ENCODE measurements at places on chromosomes 11 and 22.

- DNase-seq: no peak
These were observed 31.8 kb downstream of the ARHGAP1 start for GRCh38 chr11:46668480-46669085.

DNA sequence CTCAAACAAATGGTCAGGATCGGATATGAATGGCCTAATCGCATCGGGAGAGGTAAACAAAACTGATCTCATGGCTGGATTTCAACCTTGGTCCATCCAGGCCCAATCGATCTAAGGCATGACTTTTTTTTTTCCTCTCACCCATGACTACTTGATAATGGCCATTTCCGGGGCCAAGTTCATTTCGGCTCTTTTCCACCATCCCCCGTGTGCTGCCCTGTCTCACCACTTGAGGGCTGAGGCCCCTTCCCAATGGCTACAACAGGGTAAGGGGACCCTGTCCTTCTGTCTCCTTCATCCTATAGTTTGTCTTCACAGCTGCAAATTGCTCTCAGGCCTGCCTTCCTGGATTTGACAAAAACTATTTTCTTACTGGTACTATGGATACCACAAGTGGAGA lies 26.7 kb downstream of the GRAP2 start:
- DNase-seq: no peak

- no peak for DNase-seq
These were observed 11.0 kb upstream of the CCDC34 start for GRCh38 chr11:27373856-27374602.

GRCh38 chr22:25484521-25485315 lies 79.8 kb upstream of the GRK3 start:
- no peak for DNase-seq

GRCh38 chr11:121321614-121322243 lies 29.2 kb downstream of the SC5D start:
- DNase-seq: peak; percentile 35

DNA sequence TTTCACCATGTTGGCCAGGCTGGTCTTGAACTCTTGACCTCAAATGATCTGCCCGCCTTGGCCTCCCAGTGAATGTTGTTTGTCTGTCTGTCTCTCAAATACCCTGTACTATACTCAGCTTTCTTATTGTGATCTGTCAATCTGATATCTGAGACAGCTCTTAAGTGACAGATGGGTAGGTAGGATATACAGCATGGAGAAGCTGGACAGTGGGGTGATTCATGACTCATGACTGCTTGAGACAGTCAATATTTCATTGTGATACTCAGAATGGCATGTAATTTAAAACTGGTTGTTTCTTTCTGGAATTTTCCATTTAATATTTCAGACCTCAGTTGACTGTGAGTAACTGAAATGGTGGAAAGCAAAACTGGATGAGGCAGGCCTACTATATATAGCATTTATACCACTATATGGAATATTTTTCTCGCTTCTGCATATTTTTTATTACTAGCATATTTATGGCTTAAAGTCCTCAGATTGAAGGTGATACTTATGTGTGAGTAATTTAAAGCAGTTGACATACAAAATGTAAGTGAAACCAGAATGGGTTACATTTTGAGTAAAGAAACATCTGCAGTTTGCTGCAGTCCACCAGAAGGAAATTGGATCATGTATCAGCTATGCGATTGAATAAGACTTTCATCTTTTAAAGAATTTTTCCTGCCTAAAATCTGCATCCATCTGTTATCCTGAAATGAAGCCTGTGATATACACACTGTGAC lies 22.3 kb downstream of the ARHGAP42 start:
- DNase-seq: peak; percentile 45

DNA sequence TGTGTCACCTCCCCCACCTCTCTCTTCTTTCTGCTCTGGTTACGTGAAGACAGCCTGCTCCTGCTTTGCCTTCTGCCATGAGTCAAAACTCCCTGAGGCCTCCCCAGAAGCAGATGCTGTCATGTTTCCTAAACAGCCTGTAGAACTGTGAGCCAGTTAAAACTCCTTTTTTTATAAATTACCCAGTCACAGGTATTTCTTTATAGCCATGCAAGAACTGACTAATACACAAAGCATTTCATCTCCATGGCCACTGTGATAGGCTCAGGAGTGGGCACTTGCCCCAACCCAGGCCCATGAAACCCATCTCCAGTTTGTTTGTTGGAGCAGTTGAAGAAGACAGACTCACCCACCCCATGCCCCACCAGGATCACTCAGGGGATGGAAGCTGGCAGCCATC lies 253.3 kb upstream of the ISX start:
- DNase-seq: no peak

GRCh38 chr11:111561306-111561705 lies 20.8 kb downstream of the LAYN start:
- no peak for DNase-seq

DNA sequence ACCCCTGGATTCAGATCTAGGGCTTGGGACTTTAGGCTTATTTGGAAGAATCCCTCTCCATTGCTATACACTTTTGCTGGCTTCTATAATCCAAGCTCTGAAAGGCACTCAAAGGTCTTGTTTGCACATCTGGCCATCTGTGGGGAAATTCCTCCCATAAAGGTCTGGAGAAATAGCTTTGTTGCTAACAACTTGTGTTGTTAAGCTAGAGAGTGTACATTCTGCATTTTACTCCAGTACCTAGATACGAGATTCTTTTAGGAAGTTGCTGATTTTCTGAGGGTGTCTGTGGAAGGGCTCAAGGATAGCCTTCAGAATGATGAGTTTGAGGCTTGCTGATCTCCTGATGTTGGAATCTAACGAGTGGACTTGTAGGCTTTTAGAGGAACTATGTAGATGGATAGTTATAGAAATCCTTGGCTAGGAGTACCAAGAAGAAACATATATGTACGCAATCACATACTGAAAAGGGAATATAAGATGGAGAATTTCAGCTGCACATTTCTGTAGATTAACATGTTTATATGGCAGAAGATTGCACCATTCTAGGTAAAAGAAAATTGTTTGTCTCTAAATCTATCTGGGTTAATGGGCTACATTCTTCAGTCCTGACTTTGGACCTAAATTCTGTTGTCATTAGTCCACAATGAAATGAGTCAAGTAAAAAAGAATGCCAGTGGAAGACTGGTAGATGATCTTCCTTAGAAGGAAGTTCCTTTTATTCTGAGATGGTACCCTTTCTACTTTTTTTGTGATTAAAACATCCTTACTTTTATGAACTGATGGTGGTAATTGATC lies 51.0 kb downstream of the UBASH3B start:
- DNase-seq: no peak

DNA sequence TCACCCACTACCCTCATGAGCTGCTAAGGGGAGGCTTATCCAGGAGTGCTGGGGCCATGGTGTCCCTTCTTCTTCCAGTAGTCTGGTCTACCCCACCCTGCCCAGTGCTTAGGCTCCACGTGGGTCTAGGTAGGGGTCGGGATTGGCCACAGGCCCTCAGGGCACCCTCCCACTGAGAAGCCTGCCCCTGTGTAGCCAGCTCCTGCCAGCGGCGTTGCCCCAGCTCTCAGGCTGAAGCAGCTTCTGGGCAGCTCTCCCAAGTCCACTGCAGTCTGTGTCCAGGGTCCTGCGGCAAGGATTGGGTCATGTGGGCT lies 24.0 kb upstream of the RIC3 start:
- DNase-seq: no peak

- no peak for DNase-seq
These were observed 68.5 kb downstream of the SHANK2 start for GRCh38 chr11:71183878-71184277.

- DNase-seq: peak; percentile 26
These were observed 15.6 kb downstream of the TBC1D10A start for GRCh38 chr22:30310881-30311771.

DNA sequence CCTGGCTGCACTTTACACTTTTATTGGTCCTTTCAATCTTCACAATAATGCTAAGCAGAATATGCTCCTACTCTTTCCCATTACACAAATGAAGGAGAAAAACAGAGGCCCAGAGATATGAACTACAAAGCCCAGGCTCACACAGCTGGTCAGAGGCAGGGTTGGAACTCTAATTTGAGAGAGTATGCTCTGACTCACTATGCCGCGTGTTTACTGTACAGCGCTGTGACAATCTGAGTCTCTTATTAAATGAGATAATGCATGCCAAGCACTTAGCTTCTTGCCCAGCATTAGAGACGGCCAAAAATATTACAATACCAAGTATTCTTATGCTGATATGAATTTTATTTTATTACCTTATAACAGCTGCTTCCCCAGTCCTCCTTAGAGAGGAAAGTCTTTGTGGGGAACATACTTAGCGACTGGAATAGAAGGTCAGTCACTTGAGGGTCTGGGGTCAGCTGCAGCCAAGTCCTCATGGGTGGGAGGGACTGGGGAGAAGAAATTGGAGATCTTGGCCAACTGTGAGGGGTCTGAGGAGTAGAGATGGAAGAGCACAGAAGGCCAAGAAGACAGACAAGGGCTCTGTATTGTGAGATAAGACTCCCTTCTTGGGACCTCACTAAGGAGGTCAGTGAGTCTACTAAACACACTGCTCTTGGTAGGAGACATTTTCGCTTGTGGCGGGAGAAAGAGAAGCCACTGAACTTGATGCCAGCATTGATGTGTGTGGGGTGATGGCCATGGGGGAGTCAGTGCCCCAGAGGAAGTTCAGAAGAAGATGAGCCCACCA lies 150.8 kb upstream of the TIMP3 start:
- DNase-seq: no peak

DNA sequence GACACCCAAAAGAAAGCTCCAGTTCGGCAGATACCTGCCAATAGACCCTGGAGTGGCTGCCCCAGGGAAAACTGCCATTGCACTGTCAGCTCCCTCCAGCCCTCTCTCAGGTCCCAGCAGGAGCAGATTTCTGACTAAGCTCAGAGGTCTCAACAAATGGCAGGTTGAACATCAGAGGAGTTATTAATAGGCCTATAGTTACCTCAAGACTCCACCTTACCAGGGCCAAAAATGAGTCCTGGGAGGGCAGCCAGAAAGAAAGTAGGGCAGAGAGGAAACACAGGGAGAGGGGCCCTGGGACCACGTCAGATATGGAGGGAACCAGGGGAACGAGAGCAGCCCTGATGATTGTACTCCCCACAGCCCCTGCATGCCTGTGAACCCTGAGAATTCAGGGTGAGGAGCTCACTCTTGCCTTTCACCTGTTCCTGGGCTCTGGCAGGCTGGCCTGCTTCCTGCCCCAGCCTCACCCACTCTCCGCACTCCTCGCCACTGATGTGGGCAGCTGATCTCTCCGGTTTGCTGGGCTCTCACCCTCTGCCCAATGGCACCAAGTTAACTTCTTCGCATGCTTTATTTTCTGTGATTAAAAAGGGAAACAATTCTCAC lies 4.3 kb upstream of the RGL4 start:
- DNase-seq: no peak

DNA sequence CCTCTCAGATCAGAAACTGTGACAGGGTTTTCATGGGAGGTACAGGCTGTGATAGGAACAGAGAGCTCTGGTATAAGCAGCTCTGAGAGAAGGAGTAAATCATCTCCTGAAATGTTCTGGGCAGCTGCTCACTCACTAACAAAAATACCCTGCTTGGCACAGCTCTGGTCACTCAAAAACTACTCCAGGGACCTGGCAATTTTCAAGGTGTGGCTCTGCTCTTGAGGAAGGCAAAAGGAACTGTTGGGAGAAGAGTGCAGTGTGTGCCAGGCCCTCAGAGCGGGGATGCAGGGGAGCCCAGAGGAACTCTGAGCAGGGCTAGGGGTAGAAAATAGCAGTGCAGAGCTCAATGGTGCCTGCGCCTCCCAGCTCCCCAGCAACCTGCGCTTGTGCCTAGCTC lies 180.5 kb upstream of the ZBED5 start:
- no peak for DNase-seq

DNA sequence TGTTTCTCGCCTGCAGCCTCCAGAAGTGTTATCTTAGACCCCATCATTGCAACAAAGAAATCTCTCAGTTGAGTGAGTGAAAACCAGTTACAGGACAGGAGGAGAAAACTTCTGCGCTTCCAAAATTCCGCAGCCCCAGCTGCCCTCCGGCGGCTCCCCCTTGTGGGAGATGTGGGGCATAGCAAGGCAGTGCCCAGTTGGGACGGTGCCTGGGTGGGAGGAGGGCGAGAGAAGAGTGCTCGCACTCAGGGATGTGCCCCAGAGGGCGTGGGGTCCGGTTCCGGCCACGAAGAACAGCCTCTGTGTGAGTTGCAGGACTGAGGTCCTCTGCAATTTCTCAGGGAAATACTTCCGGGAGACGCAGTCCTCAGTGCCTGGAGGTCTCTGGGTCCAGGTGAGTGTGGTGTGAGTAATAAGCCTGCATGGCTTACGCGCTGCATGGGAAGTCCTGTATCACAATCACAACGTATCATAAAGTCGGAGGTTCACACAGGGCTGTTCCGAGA lies 87.0 kb upstream of the BLID start:
- DNase-seq: no peak
